ENCODE measurements at places on chromosomes 1 and 21.

- no peak for DNase-seq
Measured at GRCh38 chr1:222347627-222348026, 200.3 kb downstream of the HHIPL2 start.

GRCh38 chr1:161226759-161227158, 899 bp downstream of the TOMM40L start:
- no peak for DNase-seq

GRCh38 chr1:243742819-243743218, 107.2 kb downstream of the AKT3 start:
- DNase-seq = no peak

GRCh38 chr1:7287013-7287412, 484.1 kb upstream of the VAMP3 start:
- DNase-seq = no peak

- DNase-seq = no peak
Measured at GRCh38 chr1:3679098-3679555, 26.8 kb downstream of the TP73 start.

DNA sequence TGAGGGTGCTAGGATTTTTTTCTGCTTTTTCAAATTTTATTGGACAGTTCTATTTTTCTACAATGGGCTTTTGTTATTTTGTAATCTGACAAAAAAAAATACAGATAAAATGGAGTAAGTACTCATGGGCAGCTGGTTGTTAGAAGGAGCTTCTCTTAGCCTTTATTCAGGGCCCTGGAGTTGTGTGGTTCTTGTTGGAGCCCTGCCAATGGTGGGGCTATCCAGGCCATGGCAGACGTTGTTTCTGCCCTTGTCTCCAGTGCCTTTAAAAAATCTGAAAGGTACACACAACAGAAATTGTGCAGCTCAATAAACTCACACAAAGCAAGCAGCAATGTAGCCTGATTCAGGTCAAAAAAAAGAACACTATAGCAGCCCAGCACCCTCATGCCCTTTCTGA, 153.5 kb upstream of the GALNT2 start:
- no peak for DNase-seq
